Left ventricle myocardium superior (tissue), 1 donor: ENCODE measurements at places on chromosomes 7 and 10. TPM values are rescaled to one million over a fixed set of nuclear protein-coding genes. Genes with fewer than 3 reads are reported as not detected.

SLC16A9 gene
- 0.40 TPM for total RNA-seq

EMX2 gene
- total RNA-seq, result 0.42 TPM

CPED1 gene
- total RNA-seq, result 32.8 TPM

OR2A1 gene
- not detected for total RNA-seq

KAZALD1 gene
- total RNA-seq, result 7.8 TPM

GPR26 gene
- total RNA-seq, result not detected

GNGT1 gene
- not detected for total RNA-seq

JAZF1 gene
- total RNA-seq, result 23.2 TPM

CYP2E1 gene
- 0.69 TPM for total RNA-seq

WDFY4 gene
- total RNA-seq, result 1.6 TPM

DNA sequence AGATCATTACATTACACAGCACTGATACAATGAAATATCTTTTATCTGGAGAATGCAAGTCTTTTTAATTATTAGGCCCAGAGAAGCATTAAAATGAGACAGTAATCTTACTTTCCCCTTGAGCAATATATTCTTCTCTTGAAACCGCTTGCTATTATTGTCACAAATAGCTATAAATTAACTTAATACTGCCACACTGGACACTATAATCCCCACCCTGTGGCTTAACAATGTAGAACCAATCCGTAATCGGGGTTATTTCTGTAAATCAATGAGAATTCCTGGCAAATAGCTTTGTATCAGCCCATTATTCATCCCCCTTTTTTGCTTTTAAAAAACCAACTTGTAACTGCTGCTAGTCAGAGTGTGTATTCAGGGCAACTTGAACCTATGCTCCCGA, 366.2 kb upstream of the VWC2 start:
- DNase-seq, result no peak

- DNase-seq, result no peak
Observed at GRCh38 chr7:46855851-46856250, 726.1 kb downstream of the TNS3 start.

GRCh38 chr10:70528741-70529362, 50.3 kb downstream of the PALD1 start:
- DNase-seq, result no peak

GRCh38 chr10:52249850-52250395, 64.2 kb upstream of the DKK1 start:
- no peak for DNase-seq

DNA sequence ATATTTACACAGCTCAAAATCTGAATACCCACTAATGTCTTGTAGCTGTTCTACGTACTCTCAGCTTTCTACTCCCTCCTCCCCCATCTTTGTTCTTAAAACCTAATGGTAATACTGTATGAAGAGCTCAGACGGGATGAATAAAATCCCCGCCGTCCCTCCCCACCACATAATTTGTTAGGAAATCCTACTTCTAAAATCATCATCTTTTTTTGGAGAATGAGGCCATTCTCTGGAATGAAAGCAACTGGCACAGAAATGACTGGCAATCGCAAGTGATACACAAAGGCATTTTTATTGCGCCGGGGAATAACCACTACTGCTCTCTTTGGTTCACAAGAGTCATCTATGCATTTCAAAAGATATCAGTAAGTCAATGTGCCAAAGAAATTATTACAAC, 27.3 kb downstream of the SLC35B4 start:
- no peak for DNase-seq

DNA sequence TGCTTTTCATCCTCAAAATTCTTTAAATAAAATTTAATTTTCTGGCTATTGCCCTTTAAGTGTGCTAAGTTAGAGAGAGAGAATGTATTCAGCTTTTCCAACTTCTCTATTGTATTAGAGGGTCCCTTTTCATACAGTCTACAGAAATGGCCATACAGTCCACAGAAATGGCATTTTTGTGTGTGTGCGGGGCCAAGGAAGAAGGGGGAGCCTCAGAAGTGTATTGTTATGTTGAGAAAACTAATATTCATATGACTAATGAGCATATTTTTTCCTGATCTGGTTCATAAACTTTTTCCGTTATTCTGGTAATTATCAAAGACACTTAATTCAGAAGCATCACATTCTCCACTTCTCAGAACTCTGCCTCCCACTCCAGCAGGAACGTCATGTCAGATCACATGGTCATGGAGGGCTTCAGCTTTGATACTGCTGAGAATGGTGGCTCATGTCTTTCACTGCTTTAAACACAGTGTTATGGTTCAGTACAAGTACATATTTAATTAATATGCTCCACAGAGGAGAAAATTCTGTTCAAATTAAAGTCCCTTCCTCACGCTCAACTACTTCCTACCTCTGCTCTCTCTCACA, 37.1 kb downstream of the ELMO1 start:
- no peak for DNase-seq

DNA sequence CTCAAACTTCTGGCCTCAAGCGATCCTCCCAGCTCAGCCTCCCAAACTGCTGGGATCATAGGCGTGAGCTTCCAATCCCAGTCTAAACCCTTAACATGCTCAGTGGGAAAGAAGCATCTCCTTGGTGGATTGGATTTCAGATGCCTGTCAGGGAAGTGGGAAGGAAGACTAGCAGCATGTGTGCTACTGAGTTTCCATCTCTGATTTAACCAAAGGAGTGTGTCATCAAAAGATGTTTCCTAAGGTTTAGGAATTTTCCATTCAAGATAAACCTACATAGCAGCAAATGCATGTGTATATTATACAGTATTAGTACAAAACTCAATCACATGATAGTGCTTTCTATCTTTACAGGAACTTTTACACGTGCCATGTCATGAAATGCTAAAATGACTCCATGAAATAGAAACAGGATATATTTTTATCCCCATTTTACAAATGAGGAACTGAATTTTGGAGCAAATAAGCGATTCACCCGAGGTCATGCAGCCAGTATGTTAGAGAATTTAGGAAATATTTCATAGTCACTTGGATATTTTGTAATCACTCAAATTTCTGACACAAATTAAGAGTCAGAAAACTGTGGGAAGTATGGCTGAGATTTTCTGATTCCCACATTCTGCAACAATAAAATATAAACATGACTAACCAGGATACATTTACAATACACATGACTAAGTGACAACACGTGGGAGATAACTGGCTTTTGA, 11.4 kb upstream of the TMEM26 start:
- DNase-seq, result no peak

DNA sequence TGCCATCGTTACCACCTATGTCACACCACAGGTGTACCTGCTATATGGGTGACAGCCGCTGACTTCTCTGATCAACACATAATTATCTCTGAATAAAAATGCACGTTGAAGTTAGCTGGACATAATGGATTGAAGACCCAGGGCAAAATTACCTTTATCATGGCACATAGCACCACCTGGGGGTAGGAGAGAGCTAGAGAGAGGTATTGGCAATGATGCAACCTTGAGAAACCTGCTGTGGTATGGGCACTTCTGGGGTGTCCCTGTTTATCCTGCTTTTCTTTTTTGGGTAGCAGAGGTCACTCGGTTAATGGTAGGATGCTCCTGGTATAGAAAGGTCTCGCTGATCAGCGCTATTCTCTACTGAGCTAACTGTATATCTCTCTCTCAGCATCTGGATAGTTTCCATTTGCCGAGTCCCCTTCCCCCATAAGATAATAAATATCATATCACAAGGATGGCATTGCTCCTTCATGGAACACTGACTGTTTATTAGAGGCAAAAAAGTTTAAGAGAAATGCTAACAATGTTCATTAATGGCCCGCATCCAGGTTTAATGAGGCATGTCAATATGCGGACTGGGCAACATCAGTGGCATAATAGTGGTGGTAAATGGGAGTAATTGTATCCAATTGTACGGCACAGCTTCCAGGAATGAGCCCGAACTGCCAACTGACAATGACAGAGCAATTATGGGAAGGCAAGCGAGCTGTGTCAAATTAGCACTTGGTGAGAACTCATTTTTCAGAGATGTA, 323.1 kb downstream of the TFEC start:
- no peak for DNase-seq

- DNase-seq, result no peak
Observed at GRCh38 chr10:123757853-123758252, 91.7 kb downstream of the GPR26 start.

DNA sequence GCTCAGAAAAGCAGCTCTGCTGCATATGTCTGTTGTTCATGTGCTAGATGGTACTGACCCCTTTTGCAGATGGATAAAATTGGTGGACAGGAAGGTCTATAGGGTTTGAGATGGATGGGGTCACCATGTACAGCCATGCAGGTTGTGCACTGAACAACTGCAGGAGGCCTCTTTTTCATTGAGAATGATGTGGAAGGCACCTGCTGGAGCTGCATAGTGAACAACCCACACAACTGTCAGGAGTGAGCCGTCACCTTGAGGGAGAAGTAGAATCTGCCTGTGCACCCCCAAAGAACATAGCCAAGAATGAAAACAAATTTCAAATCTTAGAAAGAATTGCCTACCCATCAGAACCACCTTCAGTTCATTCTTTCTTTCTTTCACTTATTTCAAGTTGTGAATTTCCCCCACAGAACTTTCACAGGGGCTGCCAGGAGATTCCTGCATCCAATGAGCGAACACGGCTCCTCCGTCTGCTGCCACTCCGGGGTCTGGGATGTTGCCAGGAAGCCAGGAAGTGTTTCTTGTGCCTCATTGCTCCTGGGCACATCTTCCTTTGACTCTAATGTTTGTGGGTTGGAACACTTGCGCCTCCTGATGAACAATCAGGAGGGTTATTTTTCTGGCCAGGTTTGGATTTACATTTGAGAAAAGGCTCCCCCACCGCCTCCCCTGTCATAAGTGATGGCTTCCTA, 53.7 kb upstream of the DOCK1 start:
- DNase-seq, result no peak

DNA sequence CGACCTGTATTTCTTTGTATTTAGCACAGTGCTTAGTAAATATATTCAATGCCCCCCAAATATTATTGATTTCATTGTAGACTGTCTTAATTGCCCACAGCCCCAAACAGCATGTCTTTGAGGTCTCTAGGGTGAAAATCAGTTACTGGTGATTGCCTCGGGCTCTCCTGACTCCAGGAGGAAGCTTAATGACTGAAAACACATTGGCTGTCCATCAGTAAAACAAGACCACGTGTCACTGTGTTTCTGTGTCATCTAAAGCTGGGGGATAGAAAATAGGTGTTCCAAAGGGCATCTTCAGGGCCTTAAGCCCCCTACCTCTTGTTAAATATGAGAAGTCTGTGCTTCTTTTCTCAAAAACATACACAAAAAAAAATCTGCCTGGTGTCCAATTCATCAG, 67.9 kb downstream of the CACNA2D1 start:
- no peak for DNase-seq

DNA sequence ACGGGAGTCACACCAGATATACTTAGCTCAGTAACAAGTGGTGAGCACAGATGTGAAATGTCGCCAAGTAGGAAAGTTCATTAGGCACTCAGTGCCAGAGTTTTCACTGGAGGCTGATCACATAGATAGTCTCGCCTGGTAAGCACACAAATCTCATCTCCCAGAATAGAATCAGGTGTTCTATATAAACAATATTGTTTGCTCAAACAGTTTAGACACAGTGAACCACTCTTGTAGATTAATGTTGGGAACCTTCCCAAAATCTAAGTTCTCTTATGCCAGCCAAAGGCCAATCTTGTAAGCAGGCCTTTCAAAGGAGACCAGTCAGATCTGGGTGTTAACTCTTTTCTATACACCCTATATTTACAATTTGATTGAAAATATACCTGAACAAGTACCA, 716.5 kb upstream of the GRM3 start:
- DNase-seq, result no peak

- peak; percentile 76 for DNase-seq
Observed at GRCh38 chr10:69413221-69413865, 3.4 kb downstream of the TACR2 start.

GRCh38 chr10:78937393-78937792, 131.4 kb upstream of the ZMIZ1 start:
- no peak for DNase-seq

DNA sequence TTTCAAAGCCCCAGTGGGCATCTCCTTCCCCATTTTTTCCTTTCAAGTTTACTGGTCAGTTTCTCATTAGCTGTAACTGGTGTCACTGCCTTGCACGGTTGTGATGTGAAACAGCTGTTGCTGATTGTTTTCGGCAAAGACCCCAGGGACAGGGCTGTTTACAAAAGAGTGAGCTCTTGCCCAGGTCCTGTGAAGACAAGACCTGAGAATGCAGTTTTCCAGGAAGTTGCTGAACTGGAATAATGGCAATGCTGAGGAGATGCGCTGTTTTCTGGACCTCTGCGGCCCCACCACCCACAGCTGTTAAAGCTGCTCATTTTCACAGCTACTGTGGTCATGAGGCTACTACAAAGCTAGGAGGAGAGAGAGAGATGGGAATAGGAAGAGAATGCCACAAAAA, 116.6 kb upstream of the RSU1 start:
- DNase-seq, result no peak

DNA sequence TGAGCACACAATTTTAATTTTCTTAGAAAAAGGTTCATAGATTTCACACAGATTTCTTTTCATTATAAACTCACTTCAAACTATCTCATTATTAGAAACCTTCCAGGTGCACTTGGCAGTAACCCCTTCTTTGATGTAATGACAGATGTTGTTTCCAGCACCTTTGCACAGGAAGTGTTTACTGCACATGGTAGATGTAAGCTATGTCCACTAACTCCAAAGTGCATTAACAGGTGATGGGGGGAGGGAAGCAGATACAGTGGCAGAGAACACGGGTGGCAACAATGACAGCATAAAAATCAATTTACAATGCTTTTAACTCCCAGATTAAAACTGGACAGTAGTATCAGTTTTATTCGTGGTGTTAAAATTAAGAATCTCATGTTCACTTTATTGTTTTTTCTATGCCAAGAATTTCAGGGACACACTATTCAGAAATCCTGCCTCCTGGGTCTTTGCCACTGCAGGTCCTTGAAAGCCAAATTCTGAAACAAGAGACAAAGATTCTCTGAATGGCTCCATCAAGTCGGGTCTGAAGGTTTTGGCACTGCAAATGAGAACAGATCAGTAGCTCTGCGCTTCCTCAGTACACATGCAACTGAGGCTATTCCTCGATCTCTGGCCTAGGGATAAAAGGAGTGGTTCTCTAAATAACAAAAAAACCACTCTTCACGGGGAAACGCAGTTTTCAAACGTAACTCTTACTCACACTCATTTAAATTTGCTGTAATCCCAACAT, 187.7 kb downstream of the JAZF1 start:
- DNase-seq, result no peak

DNA sequence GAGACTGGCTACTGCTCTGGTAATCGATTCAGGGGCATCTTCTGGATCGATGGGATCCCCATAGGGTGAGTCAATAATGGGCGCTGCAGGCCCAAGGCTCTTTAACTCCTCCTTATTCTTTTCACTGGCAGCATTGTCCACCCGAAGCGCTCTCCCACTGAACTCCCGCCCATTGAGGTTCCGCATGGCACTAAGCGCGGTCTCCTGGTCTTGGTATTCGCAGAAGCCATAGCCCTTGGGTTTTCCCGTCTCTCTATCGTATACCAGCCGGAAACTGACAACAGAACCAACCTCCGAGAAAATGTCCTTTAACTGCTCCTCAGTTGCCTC, 285 bp downstream of the CSTF2T start:
- peak; percentile 31 for DNase-seq

- DNase-seq, result peak; percentile 31
Observed at GRCh38 chr7:94348142-94348541, 46.6 kb upstream of the COL1A2 start.
